ENCODE measurements at places on chromosomes 6 and 20. TPM values are rescaled to one million over a fixed set of nuclear protein-coding genes. Genes with fewer than 3 reads are reported as not detected.

Gene HLA-DRB5
- 66.2 TPM for total RNA-seq

Gene ASIP
- 0.96 TPM for total RNA-seq

DNA sequence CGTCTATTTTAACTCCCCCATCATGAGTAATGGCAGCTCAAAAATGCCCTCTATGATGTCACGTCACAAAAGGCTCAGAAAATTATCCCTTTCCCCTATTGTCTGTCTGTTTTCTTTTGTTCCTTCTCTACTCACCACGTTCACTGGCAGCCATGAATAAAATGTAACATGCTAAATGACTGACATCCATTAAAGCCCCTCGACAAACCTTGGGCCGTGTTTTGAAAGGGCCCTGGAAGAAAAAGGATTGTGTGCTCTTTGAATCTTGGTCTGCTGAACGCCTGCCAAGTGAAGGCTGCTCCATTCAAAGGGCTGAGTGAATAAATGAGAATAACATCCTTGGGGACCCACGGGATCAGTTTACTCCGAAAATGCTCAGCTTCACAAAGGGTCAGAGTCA lies 118.7 kb downstream of the RPS12 start:
- DNase-seq = no peak

DNA sequence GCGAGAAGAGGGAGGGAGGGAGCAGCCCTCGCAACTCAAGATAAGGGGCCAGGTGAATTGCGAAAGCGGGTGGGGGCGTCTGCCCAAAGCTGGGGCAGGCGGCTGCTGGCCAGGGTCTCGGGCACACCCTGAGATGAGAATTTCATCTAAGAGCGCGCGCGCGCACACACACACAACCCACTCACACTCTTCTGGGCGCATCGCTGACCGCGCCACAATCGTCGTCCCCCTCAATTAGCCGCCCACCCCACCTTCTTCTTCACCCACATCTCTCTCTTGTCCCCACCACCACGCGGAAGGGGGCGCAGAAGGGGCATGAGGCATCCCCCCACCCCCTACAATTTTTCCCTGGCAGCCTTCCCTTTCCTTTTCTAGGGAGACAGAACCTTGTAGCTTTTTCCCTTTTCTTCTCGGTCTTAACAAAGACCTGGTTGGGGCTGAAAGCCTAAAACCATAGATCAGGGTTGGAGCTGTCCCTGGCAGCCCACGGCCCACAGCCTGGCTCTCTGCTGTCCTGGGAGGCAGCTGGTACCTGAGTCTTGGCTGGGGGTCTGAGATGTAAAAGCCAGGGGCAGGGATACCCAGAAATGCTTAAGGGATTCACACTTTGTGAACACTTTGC lies 737 bp upstream of the PTPRT start:
- DNase-seq = no peak

- DNase-seq = no peak
Observed at GRCh38 chr6:28207510-28208110, 17.5 kb upstream of the ZSCAN9 start.

GRCh38 chr6:163207431-163208383 lies 206.8 kb upstream of the QKI start:
- DNase-seq = no peak

DNA sequence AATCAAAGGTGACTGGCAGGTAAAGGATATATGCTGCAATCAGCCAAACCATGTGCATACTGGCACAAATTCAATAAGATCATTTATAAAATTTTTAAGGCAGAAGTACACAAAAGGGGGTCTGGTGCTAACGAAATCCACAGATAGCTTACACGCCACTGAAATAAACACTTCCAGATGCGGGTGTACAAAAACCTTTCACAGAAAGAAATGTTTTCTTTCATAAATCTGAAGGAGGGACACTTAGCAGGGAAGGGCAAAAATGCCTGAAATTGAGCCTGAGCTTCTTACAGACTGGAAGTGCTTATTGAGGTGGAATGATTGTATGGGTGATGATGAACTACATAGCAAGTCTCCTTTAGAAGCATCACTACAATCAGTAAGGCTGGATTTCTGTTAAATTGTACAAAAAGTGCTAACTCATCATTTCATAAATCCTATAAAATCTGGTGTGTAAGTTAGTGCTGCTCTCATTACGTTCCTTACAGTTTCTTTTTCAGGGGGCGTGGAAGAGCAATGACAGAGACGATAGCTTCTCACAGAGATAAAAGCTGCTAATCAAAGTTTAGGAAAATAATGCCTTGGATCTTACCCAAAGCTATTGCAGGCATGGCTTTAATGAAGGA lies 409.3 kb upstream of the RUNX2 start:
- no peak for DNase-seq

DNA sequence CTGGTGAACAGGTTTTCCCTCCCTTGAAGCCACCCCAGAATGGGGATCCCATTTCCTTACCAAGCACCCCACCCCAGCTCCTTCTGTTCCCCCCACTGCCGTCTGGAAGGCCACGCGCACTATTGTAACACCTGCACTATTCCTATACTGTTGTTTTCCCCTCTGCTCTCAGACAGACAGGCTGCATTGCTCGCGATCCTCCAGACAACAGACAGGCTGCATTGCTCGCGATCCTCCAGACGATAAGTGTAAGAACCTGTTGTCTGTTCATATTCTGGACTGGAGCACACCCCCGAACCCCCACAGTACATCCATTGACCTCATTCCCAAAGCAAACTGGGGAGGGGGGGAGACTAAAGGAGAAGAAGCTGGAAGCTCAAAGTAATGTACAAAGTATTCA lies 72.7 kb downstream of the LY86 start:
- DNase-seq = no peak

DNA sequence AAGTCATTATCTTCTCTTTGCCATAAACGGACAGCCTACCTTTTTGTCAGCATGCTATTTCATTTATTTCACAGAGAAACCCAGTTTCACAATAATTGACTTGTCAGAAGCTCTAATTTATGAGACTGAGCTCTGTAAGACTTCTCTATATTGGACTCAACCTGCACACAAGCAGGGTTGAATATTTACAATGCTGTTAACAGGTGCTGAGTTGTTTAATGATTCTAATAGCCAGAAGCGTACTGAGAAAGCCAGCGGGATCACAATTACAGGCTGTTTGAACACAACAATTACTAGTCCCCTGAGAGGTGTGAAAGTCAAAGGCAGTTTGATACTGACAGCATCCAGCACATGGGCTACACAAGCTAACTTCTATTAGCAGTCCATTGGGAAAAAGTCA lies 128.2 kb upstream of the SIM1 start:
- no peak for DNase-seq

GRCh38 chr6:12710921-12711320 lies 5.6 kb upstream of the PHACTR1 start:
- no peak for DNase-seq

DNA sequence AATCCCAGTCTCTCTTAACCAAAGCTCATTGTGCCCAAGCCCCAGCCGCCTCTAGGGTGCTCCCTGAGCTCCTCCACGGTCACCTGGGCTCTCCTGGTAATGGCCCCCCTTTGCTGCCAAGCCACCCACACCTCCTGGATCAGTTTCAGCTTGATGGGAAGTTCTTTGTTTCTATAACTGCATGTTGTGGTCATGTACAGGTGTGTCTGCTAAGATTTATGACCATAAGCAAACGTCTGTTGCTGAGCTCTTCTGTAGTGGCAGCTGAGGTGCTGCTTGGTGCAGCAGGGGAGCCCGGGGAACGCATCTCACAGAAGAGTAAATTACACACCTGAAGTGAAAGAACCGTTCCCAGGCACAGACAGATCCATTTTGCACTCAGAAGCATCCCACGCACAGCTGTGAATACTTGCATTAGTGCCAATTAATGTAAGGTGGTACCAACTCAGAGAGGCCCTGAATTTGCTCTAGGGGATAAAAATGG lies 194.6 kb upstream of the ARID1B start:
- DNase-seq = no peak

All from breast epithelium (tissue), 4 donors.